NCI-H1436 (cell line): ENCODE measurements at places on chromosomes 13 and 19.

DNA sequence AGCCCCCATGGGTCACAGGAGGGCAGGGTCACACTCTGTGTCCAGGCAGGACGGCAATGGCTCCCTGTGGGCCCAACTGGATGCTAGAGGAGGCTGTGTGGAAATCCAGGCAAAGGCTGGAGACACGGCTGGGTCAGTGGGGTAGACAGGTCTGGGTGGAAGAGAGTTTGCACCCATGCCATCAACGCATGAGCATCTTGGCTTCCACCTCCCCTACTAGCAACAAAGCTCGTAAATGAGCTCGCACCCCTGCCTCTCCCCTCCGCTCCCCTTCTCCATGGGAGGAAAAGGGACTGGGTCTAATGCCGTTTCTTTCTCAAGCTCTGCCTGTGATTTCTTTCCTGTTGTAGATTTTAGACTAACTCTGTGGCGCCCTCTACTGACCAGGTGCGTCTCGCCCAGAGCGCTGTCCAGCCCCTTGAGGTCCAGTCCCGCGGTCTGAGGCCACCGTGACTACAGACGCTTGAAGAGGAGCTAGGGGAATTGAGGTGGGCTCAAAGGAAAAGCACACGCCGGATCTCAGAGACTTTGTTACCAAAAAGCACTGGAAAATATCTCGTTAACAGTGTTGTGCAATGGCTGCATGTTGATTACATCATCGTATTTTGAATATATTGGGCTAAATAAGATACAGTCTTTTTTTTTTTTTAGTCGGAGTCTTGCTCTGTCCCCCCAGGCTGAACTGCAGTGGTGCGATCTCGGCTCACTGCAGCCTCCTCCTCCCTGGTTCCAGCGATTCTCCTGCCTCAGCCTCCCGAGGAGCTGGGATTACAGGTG lies 50.7 kb upstream of the USP29 start:
- no peak for DNase-seq

DNA sequence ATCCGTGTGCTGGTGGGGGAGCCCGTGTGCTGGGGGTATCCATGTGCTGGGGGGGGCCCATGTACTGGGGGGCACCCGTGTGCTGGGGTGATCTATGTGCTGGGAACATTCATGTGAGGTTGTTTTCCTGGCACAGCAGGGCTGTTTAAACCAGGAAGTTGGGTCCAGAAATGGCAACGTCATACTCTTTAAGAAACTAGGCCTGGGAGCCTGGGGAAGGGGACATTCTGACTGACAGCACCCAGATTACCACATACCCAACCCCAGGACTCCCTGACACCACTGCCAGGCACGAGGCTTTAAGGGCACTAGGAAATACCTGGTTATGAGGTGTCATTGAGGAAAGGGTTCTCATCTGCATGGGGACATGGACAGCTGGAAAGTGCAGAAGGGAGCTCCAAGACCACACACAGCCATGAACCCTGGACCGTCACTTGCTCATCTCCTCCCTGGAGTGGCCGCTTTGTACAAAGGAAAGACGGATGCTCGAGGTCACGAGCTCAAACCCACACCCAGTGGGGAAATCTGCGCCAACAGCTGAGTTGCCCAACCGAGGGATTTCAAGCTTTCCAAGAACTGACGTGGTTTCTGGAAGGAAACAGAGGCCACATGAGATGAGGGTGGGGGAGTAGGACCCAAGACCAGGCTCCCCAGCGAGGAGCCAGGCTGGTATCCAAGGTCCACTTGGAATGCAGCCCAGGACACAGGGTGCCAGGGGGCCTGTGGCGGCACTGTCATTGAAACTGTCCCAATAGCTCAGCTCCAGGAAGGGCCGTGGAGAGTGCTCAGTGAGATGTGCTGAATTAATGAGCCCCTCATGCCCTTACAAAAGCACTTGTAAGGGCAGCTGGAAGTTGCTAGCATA lies 40.9 kb downstream of the RAB20 start:
- DNase-seq = no peak

GRCh38 chr13:37753776-37754175 lies 115.8 kb downstream of the TRPC4 start:
- DNase-seq = no peak

GRCh38 chr19:13055213-13056051 lies 47.2 kb downstream of the LYL1 start:
- no peak for DNase-seq

GRCh38 chr13:98543378-98544103 lies 33.4 kb downstream of the STK24 start:
- DNase-seq = no peak

DNA sequence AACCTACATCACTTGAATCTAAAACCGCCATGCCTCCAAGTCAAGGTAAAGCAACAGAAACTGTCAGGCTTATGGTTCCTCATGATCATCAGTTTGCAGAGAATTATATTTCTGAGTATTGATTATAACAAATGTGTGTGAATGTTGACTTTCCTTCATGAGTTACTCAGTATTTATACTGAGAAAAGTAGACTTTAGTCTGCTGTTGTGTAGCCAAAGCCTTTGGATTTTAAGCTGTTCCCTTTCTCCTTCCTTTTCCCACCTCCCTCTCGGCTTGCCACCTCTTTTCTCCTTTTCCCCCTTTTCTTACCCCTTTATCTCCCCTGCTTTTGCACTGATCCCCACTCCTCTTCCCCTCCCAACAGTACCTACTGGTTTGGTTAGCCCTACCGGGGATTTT lies 20.7 kb upstream of the GPR18 start:
- DNase-seq = no peak

DNA sequence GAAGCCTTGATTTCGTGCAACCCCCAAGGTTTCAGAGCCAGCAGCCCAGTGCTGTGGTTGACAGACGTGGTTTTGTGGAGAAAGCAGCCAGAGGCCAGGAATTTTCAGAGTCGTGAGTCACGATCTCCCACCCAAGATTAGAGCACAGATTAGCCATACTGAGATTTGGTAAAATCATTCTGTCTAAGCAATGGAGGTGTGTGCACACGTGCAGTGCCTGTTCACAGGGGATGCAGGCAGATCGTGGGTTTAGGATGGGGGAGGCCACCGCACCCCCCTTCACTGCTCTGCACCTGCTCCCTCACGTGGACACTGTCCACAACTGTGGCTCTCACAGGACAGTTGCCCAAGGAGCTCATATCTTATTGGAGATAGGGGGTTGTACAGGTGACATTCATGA lies 46.6 kb upstream of the GPR183 start:
- no peak for DNase-seq

DNA sequence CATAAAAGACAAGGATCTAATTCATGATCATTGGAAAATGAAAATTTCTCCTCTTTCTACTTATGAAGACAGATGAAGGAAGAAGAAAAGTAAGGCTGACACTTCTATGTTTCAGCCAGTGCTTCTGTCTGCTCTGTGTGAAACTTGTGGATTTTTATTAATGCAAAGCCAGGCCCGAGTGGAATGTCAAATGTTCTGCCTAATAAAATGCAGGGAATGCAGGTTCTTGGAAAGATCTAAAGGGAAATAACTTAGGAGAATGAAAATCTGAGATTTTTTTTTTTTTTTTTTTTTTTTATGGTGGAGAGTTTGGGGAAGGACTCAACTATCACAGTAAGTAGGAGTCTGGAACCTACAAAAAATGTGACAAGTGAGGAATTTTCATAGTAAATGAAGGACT lies 1732.3 kb upstream of the SLC10A2 start:
- no peak for DNase-seq

DNA sequence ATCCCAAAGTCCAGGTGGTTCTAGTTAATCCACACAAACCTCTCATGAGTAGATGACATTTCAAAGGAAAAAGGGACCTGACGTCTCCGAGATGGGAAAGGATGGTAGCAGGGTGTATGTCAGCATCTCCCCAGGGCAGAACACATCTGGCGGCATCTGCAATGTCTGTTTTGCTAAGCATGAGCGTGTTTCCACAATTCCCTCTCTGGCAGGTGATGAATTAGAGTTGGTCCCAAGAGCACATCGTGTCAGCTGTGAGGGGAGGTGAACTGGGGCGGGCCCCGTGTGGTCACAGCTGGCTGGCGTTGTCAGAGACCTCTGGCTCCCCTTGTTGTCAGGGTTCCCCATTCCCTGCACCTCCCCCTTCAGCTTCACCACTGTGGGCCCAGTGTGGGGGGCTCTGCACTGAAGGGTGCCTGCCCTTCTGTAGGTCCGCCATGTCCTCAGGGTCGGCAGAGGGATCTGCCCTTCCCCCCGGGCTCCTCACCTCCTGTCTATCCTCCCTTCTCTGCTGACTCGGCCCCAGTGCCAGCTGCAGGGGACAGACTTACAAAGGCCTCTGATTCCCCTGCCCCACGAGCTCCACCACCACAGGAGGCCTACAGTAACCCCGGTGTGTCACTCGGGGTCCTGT lies 58.2 kb downstream of the CDADC1 start:
- no peak for DNase-seq

GRCh38 chr19:5851302-5851701 lies at the start of gene FUT3:
Gene FUT3, minus strand, starts transcription at chr19:5851449.
- DNase-seq = no peak

- no peak for DNase-seq
Observed at GRCh38 chr13:58963321-58963720, 1200.4 kb downstream of the DIAPH3 start.

- no peak for DNase-seq
Observed at GRCh38 chr19:38107129-38107528, 116.9 kb downstream of the DPF1 start.

DNA sequence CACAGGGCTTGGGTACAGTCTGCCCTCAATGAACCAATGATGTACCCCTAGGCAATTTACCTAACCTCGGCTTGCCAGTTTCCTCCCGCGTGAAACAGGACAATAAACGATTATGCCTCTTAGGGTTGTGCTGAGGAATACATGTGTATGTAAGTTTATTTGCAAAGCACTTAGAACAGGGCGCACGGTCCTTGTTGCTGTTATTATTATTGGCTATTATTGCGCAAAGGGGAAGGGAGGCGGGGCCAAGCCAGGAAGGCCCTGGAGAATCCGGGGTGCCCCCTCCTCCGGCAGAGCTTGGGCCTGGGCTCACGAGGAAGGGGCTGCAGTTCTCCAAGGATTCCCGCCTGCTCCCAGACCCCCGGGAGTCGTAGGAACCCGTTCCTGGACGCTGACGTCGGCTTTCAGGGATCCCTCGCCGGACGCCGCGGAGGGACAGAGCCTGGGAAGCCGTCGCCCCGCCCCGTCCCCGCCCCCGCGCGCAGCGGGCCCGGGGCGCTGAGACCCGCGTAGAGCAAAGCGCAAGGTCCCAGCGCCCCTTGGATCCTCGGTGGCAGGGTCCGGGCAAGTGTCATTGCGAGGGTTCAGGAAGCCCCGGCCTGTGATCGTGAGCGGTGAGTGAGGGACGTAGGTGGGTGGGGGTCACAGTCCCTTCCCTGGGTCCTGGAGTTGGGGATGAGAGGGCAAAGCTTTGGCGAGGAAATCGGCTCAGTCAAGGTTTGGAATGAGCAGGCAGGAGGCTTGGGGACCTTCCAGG lies at the start of gene TMEM91:
TSS of gene TMEM91 (plus strand) at position 293 of the 757 bp plus-strand sequence. CDS start 1,777 bp downstream, outside the sequence.
- DNase-seq = peak; percentile 11

GRCh38 chr13:59016250-59016649 lies 1147.5 kb downstream of the DIAPH3 start:
- no peak for DNase-seq

GRCh38 chr19:58455306-58455705 lies 3.9 kb downstream of the ZNF324B start:
- no peak for DNase-seq

DNA sequence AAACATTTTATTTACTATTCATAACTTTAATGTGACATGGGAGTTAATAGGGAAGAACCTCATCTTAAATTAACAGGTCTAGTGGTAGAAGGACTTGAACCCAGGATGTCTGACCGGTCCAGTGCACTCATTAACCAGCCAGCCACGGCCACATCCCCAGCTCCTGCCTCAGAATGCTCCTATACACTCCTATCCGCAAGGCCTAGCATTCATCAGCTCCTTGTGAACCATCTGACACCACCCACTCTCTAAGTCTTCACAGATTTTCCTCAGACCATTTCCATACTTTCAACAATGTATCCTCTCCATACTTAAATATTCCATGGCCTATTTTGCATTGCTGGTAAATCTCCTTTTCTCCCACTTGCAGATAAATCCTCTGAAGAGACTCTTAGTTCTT lies 98.3 kb downstream of the KLF12 start:
- no peak for DNase-seq

GRCh38 chr13:78997902-78998629 lies 339.1 kb upstream of the OBI1 start:
- DNase-seq = no peak

DNA sequence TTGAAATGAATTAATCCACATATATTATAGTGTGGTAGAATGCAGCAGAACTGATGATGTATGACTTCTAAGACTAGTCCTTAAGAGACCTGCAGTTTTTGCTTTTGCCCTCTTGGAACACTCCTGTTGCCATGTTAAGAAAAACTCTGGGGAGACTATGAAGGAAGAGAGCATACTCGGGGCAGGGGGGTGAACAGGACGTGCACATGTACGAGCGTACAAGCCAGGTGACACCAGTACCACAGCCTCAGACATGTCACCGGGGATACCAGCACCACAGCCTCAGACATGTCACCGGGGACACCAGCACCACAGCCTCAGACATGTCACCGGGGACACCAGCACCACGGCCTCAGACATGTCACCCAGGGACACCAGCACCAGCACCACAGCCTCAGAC lies 15.9 kb upstream of the USPL1 start:
- no peak for DNase-seq

GRCh38 chr19:41915776-41916414 lies 12.4 kb downstream of the ERFL start:
- DNase-seq = no peak

DNA sequence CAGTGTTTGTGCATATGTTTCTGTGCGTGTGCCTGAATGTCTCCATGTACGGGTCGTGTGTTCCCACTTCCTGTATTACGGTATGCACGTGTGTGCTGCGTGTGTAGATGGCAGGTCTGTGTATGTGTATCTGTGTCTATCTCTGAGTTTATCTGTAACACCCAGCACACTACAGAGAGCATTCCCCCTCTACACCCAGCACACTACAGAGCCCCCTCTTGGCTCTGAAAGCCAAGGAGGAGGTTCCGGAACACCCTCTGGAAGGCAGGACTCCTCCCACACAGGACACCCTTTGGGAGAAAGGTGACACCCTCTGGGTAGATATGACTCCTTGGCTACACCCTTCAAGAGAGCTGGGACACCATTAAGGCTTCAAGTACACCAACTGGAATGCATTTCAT lies 2.1 kb upstream of the ERFL start:
- DNase-seq = no peak

- DNase-seq = no peak
Observed at GRCh38 chr13:33017323-33017929, 1.2 kb downstream of the KL start.
